ENCODE measurements at places on chromosomes 1 and 21.
A peak's percentile ranks its signal among the peaks of the same experiment; 100 is the strongest.

DNA sequence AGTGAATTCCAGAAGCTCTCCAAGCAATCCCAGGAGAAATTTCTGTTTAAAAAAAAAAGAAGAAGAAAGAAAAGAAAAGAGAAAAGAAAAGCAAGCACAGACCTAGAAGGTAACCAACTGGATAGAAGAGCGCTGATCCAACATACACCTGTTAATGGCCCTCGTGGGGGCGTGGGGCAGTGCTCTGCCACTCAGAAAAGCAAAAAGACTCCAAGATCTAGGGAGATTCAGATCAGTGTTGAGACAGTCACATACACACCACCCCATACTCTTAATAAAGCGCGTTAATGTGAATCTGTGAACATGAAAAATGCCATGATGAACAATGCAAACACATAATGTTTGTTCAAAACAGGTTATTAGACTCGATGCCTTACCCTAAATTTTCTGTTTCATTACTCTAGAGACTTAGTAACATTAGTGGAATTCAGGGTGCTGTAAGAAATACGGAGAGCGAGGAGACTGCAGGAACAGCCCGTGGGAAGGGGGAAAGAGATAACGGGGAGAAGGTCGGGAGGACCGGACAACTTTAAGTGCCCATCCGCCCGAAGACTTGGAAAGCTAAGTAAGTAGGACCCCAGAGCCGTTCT is 406 bp downstream of the NME7 start:
- DNase-seq: peak; percentile 51

DNA sequence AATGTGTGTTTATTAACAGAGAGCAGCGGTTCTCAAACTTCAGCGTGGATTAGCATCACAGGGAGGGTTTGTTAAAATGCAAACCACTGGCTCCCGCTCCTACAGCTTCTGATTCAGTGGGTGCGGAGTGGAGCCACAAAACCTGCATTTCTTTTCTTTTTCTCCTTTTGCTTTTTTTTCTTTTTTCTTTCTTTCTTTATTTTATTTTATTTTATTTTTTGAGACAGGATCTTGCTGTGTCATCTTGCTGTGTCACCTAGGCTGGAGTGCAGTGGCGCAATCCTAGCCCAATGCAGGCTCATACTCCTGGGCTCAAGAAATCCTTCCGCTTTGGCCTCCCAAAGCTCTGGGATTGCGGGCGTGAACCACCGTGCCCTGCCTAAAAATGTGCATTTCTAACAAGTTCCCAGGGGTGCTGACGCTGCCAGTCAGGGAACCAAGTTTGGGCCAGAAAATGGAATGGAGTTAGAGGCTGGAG is 20.9 kb upstream of the SLC1A7 start:
- no peak for DNase-seq

GRCh38 chr21:41966872-41967621 is 13.2 kb upstream of the C2CD2 start:
- DNase-seq: no peak

- no peak for DNase-seq
Measured at GRCh38 chr1:117137281-117137855, 15.8 kb upstream of the TRIM45 start.

GRCh38 chr1:204664384-204664651 is 21.2 kb downstream of the LRRN2 start:
- DNase-seq: no peak

- no peak for DNase-seq
Measured at GRCh38 chr1:47805921-47806361, 191.2 kb downstream of the TRABD2B start.

GRCh38 chr1:235402457-235403200 is 35.4 kb downstream of the TBCE start:
- no peak for DNase-seq

DNA sequence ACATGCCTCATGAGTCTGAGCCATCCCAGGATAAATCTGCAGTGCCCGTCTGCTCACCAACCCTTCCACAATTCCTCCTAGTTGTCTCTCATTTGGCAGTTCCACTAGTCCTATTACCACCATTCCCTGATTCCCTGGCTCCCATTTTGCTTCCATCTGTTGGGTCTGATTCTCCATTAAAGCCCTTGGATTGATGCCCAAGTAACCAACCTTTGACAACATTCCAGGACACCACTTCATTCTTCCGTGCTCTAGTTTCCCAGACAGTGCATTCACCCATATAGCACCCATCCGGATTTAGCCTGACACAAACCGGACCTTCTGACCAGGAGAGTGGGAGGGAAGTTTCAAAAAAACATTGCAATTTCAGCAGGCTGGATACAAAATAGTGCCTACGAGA is 189.4 kb upstream of the PALMD start:
- no peak for DNase-seq

DNA sequence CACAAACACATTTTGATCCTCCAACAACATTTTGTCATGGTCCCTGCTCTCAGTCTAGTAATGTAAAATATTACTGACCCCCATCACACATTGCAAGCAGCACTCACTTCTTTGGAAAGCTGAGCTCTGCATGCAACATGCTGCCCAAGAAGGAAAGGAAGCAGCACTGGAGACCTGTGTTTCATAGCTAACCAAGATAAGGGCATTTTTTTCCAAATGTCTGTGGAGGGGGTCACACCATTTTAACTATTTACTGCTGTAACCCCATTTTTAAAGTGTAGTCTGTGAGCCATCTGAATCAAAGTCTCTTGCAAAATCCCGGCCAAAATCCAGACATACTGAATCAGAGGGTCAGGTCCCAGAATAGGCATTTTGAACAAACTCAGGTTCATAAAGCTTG is 4.5 kb upstream of the RASSF5 start:
- DNase-seq: no peak

DNA sequence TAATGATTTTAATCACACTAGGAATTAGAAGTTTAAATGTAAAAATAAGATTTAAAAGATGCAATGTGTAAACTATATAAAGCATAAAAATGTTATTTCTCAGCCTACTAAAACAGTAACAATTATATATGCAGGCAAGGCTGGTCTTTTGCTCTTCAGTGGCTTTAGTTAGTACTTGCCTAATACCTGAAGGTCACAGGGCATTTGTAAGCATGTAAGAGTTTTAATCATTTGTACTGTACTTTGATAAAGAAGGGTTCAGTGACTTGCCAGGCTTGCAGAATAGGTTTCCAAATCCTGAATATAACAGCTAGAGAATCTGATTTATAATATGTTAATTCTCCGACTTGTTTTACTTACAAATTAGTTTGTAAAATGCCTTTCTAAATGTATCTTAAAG is 256.5 kb downstream of the GPR52 start:
- no peak for DNase-seq

- DNase-seq: no peak
Measured at GRCh38 chr1:232033285-232033684, 406.7 kb downstream of the DISC1 start.

DNA sequence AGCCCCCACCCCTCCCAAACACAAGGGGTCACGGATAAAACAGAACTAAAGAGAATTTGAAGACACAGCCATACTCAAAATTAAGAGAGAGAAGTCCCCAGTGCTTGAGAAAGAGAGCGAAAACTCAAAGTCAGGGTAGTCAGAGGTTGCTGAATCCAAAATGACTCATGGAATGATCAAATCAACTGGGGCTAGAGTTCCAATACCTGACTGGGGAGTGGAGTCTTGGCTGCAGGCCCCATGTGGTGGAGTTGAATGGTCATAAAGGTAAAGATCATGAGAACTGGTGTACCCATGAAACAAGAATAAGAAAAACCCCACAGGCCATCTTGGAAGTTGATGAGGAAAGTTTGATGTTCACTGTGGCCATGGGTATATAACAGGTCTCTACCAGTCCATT is 84.5 kb upstream of the LRRN2 start:
- DNase-seq: no peak

GRCh38 chr1:192303029-192303428 is 13.8 kb upstream of the RGS21 start:
- no peak for DNase-seq

- DNase-seq: peak; percentile 75
Measured at GRCh38 chr1:8941906-8942305, 3.8 kb upstream of the CA6 start.

DNA sequence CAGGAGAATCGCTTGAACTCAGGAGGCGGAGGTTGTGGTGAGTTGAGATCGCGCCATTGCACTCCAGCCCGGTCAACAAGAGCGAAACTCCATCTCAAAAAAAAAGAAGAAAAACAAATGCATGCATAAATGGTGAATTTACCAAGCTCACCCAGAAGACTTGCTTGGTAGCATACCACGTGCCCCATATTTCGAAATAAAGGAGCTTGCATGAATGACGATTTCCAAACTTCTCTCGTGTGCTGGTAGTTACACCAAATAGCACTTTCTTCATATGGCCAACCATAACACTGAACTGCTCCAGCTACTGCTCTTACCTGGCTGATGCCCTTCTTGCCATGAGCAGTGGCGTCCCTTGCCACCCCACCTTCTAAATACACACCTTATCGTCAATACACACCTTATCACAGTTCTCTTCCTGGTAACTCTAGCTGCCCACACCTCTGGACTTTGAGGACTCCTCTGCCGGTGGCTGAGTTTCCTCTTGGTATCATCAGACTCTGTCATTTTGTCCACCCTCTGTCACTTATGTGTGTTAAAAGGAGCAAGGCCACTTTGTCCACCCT is 2.8 kb downstream of the DOP1B start:
- DNase-seq: no peak

DNA sequence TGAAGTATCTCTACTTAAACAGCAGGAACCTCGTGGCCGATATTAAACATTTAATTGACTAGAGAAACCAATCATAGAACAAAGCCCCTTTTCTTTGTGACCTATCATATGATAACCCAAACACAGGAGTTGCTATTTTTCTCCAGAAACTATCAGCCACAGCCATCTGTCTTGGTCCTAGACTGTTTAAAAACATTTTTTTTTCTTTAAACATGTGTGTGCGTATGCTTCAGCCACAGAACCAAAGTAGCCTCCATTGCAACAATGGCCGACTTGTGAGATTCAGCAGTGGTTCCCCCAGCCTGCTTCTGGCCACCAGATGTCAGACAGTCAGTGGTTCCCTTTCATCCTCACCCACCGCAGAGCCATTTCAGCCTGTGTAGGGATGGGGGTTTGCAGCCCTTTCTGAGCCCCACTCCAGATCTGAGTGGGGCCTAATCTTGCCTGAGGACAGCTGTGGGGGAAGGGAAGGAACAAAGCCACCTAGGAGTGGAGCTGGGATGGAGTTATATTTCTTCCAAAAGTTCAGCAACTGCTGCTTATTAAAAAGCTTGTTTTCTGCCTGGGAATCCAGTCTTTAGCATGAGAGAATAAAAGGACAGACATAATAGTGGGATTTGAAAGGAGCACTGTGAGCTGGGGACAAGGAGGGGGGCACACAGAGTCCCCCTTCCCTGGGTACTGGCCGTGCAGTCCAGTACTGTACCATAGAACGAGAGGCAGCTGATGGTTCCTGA is 11.7 kb upstream of the IGSF3 start:
- no peak for DNase-seq

GRCh38 chr1:194830387-194830786 is 1644.0 kb upstream of the B3GALT2 start:
- DNase-seq: no peak

- peak; percentile 98 for DNase-seq
Measured at GRCh38 chr1:163035446-163036249, 33.5 kb upstream of the RGS4 start.

DNA sequence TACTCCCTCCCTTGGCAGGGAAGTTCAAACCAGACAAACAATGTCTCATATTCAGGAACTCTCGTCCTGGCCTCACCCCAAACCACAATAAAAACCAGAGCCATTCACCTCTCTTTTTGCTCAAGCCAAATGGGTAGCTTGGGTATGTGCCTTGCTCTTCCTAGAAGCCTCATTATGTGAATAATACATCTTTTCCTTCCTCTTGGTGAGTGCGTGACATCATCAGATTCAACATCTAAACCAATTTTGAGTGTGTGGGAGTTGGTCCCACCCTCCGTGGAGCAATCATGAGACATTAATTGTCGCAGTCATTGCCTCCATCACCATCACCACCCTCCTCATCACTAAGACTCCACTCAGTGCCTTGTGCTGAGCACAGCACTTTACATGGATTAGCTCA is 482.9 kb downstream of the PTPRU start:
- no peak for DNase-seq

GRCh38 chr1:95005584-95005983 is 67.2 kb downstream of the ALG14 start:
- DNase-seq: no peak

GRCh38 chr1:160711602-160712311 is at the start of gene CD48:
CD48 (minus strand) TSS chr1:160711822; CDS start chr1:160711763, 59 bp downstream.
- no peak for DNase-seq

DNA sequence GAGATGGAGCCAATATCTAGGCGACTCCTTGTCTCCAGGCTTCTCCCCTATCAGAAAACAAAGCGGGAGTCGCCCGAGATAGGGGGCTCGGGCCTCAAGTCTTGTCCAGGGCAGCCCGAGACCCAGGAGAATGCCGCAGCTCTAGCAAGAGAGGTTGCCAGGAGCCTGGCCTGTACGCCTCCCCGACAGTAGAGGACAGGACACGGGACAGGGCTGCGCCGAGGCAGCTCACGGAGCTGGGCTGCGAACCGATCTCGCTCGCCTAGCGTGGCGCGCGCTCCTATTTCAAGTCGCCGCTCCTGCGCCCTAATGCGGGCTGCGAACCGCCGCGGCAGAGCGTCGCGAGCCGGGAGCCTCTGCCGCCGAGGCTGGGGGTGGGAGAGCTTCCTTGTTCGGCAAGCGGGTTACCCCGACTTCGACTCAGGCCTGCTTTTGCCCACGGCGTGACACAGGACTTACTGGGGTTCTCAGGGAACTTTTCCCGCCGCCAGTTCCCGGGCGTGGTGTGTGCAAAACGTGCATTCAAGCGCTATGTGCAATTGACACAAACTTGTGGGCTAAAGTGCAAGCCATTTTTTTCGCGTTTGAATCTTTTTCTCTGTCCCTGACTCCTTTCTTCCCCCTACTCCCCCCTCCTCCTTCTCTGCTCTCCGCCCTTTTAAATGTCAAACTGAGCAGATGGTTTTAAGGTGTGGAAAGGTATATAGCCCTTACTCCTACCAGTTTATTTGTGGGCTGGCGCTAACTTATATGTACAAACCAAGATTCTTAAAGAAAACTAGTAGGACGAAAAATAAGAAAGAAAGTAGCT is 2.4 kb upstream of the PROX1 start:
- no peak for DNase-seq

DNA sequence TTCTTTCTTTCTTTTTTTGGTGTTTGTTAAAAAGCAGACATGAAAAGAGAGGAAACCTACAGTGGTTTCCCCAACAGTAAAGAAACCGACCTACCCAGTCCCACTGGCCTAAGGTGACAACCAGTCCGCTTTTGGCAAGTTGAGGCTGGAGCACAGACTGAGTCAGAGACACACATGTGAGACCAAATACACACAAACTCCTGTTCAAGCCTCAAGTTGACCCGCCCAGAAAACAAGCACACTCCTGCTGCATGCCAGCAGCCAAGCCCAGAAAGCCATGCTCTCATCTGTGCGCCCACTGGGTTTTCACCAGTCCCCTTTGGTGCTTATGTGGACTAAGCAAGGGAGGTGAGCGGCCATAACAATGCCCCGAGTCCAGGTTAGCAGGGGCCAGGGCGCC is 64.6 kb upstream of the GPR153 start:
- DNase-seq: no peak

GRCh38 chr1:67031121-67031858 is 22.7 kb downstream of the SLC35D1 start:
- DNase-seq: no peak
